ENCODE measurements at places on chromosomes 2 and 18.

GRCh38 chr18:76306685-76307292 lies 188.3 kb downstream of the ZNF516 start:
- DNase-seq = no peak

DNA sequence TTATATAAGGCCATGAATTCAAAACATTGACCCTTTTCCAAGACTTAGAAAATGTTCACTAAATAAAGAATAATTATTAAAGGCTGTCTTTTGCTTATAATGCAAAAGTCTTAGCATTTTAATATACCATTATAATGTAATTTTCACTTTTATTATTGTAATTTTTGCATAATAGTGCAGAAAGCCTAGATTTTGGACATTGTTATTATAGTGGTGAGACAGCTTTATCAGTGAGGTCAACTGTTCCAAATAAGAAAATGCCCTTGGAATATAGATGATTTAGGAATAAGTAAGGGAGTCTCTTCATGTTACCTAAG lies 56.6 kb downstream of the ATIC start:
- DNase-seq = no peak

- DNase-seq = no peak
Observed at GRCh38 chr2:225040856-225041206, 1.4 kb downstream of the DOCK10 start.

DNA sequence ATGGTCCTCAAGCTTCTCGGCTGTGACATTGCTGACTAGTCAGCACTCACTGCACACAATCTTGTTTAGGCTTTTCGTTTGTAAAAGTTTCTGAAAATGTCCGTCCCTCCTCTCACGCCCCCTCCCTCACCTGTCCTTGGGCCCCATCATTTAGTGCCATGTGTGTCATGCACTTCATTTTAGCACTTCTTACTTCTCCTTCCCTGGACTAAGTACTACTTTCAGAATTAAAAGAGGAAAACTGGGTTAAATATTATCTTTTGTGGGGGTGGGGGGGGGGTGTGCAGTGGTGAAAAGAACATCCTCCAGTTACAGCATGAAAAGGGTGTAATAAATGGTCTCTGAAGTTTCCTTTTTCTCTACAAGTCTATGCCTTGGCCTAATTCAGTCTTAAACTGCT lies 182.0 kb upstream of the SP5 start:
- no peak for DNase-seq

DNA sequence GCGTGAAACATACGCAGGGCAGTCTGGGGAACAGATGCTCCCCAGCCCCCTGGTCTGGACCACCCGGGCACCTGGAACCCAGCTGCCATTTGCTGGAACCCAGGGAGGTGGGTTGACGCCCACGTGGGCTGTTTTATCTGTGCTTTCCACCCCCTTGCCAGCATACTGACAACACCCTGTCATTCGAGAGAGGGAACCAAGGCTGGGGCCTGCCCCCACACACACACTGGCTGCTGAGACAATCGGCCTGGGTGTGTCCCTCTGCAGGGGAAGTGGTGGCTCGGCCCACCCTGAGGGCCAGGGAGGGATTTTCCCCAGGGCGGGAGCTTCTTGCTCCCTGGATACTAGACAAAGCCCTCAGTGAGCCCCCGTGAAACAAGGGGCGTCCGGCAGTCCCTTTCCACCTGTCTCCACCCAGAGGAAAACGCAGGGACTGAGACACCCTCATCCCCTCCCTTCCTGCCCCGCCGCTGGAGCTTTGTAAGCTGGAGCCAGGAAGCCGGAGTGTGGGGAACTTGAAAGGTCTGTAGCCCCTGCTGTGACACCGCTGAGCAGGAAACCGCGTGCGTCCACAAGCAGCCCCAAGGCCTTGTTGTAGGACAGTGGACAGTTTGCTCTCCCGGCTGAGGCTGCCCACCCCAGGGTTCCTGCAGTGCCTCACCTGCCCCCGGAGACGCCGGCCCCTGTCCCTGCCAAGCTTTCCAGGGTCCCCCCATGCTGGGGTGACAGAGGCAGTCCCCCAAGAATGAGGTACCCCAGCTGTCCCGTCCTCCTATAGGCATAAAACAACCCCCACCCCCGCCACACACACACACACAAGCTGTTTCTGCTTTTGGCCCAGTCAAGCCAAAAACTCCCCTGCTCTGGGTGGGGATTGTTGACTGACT lies 14.1 kb upstream of the KLF11 start:
- no peak for DNase-seq

- peak; percentile 58 for DNase-seq
Observed at GRCh38 chr2:223779877-223780276, 57.5 kb downstream of the AP1S3 start.

GRCh38 chr2:129193961-129194360 lies 785.5 kb upstream of the RAB6C start:
- no peak for DNase-seq

GRCh38 chr2:159516241-159516758 lies 100.0 kb downstream of the BAZ2B start:
- peak; percentile 37 for DNase-seq

- no peak for DNase-seq
Observed at GRCh38 chr2:128813352-128814034, 494.8 kb upstream of the HS6ST1 start.

DNA sequence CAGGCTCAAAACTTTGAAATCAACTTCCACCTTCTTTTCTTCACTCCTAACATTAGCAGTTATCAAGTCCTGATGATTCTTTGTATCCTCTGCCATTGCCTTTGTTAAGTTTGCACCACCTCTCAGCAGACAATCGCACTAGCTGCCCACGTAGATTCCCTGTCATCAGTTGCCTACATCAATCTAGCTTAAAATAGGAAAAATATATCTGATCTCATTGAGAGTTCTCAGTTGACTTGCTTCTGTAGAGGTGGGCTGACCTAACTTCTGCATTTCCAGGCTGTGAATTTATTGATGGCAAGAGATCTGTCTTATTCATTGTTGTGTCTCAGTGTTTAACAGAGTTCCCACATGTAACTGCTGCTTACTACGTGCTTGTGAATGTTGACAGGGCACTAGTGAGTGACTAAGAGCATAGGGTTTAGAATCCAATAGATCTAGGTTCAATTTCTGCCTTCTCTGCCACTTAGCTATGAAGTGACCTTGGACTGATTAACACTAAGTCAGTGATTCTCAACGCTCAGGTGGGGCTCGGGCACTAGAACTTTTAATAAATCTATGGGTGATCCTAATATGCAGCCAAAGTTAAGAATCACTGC lies 3.7 kb upstream of the INSIG2 start:
- DNase-seq = no peak

DNA sequence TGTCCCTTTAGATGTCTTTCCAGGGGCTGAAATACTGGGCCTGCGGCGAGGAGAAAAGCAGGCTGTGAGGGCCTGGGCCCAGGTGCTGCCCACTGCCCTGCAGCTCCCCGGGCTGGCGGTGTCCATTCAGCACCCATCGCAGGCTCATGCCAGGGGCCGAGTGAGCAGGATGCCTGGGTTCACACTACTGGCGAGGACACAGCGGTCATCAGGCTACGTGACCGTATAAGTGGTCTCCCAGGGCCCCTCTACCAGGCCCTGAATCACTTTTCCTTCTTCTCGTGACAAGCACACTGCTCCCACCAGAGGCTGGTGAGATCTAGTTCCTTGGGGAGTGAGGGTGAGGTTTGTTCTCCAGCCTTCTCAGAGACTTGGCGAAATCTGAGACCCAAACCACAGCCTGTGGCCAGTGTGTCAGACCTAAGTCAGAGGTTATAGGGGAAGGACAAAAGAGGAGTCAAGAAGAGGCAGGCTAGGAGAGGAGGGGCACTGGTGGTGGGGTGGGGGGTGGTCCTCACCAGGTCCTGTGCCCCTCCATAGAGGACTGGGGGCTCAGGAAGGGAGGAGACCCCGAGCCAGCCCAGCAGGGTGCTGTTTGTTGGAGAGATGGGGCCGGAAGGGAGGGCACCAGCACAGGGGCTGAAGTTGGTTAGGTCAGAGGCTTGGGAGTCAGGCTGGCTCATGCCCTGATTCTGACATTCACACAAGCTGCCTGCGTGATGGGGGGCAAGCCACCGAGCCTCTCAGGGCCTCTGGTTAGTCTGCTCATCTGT lies 6.6 kb upstream of the SEMA4C start:
- no peak for DNase-seq

- DNase-seq = no peak
Observed at GRCh38 chr2:238130111-238130695, 8.3 kb upstream of the KLHL30 start.

DNA sequence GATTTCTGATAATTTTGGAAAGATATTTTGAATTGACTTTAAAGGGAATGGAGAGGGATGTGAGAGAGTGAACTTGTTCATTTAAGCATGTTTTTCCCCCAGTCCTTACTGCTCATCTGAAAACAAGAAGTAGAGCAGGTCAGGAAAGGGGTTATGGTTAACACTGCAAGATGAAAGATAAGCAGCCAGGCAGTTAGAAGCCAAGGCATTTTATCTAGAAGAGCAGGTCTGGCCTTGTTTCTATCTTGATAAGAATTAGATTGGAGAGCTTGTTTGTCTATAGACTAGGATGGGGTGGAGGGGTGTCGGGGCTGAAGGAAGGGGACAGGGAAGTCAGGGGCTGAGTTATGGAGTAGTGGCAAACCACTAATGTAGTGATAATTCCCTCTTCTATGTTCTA lies 171.6 kb downstream of the IKZF2 start:
- no peak for DNase-seq

DNA sequence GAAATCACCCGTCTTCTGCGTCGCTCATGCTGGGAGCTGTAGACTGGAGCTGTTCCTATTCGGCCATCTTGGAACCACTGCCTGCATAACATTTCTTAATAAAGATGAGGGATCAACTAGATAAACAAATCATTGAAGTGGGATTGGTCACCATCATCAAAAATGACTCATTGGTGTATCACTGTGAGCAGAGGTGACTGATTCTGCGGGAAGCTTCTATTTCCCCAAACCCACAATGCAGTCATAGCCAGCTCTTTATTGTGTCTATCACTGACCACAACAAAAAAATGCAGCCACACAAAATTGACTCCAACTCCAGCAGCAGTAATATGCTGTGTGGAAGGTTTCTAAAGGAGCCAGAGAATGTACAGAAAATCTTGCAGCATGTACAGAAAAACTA lies 630.7 kb upstream of the HS6ST1 start:
- DNase-seq = no peak

GRCh38 chr2:232581725-232582124 lies 31.2 kb downstream of the EIF4E2 start:
- no peak for DNase-seq

- no peak for DNase-seq
Observed at GRCh38 chr18:24683925-24684324, 223.5 kb downstream of the HRH4 start.

DNA sequence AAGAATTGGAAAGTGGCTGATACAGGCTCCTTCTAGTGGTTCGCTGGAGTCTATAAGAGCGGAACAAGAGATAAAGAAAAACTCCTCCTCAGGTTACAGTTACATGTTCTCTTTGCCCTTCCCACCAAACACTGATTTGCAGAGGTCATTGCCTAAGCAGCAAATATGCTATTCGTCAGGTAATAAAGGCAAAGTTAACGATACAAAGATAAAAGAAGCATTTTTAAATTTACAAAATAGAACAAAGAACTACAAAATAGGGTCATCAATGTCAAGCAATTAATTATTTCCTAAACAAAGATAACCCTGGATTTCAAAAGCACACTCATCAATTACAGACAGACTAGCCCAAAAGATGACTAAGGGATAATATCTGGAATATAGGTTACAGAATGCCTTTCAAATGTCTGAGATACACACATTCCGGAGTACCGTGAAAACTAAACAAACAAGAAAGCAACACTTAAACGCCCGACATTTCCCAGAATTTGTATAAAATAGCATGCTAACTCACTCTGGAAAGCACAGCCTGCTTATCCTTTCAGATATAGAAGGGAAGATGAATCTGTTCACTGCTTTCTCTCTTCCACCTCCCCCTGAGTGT lies 186.4 kb downstream of the MREG start:
- DNase-seq = no peak

DNA sequence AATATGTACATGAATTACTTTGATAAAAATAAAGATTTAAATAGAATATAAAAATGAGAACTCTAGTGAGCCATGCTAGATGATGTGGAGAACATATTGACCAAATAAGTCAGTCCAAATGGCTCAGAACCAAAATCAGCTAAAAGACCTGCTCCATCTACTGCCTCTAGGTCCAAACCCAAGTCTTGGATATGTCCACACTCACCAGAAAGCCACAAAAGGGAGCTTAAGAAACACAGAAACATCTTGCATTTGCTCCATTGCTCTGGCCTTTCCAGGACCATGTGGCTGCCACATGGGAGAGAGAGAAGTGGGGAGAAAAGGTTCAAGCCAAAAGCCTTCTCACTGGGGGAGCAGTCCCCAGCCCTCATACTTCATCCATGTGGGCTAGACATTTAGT lies 272.5 kb downstream of the DYSF start:
- DNase-seq = no peak

All from COLO829 (cell line).